Bronchial epithelial cell (primary cell): ENCODE measurements at places on chromosomes 1 and 21. TPM values are rescaled to one million over a fixed set of nuclear protein-coding genes. Genes with fewer than 3 reads are reported as not detected.
A peak's percentile ranks its signal among the peaks of the same experiment; 100 is the strongest.

GRCh38 chr1:30778154-30778978, 20.8 kb upstream of the LAPTM5 start:
- peak; percentile 94 for DNase-seq

GRCh38 chr1:32240140-32240951, 6.7 kb upstream of the FAM167B start:
- no peak for DNase-seq

GRCh38 chr1:115286431-115287205, 51.4 kb downstream of the NGF start:
- no peak for DNase-seq

DNA sequence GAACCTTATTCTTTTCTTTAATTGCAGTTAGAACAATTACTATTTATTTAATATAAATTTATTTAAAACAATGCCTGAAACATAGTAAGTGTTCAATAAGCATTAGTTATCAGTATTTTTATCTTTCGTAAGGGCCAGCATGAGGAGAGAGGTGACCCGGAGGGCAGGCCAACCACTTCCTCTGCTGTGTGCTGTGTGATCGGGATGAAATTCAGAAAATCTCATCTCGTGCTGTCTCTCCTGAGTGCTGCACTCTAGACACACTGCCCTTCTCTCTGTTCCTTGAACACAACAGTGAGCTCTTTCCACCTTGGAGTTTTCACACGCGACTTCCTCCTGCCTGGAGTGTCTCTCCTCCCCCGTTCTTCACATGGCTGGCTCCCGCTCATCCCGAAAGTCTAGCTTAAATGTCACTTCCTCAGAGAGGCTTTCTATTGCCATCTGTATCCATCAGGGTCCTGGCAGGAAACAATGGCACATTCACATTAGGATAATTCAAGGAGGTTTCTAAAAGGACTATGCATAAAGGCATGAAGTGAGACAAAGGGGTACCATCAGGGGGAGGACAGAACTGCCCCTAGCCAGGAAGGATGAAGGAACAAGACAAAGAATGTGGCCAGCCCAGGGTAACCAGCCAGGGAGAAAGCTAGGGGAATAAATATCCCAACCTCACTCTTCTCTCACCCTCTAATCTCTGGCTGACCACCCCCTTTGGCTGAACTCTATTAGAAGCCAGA, 142.6 kb upstream of the GJB5 start:
- DNase-seq = no peak

GRCh38 chr1:37064039-37064438, 29.7 kb upstream of the GRIK3 start:
- no peak for DNase-seq

DNA sequence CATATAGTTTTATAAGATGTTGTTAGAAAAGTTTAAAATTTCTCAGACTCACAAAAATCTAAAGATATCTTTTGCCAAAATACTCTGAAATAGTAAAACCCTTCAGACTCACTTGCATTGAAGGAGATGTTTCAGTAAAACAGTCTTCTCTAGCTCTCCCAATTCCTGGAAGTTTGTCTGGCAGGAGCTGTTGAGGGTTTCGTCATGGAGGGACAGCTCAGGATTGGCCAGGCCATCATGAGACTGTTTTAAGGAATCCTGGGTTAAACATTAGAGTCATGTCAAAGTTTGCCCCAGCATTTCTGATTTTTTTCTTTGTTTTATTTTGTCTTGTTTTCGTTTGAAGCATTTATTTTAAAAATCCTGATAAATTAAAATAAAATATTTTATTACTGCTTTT, 293.8 kb upstream of the PBX1 start:
- no peak for DNase-seq

GRCh38 chr1:38929476-38929875, 12.2 kb downstream of the RHBDL2 start:
- no peak for DNase-seq

DNA sequence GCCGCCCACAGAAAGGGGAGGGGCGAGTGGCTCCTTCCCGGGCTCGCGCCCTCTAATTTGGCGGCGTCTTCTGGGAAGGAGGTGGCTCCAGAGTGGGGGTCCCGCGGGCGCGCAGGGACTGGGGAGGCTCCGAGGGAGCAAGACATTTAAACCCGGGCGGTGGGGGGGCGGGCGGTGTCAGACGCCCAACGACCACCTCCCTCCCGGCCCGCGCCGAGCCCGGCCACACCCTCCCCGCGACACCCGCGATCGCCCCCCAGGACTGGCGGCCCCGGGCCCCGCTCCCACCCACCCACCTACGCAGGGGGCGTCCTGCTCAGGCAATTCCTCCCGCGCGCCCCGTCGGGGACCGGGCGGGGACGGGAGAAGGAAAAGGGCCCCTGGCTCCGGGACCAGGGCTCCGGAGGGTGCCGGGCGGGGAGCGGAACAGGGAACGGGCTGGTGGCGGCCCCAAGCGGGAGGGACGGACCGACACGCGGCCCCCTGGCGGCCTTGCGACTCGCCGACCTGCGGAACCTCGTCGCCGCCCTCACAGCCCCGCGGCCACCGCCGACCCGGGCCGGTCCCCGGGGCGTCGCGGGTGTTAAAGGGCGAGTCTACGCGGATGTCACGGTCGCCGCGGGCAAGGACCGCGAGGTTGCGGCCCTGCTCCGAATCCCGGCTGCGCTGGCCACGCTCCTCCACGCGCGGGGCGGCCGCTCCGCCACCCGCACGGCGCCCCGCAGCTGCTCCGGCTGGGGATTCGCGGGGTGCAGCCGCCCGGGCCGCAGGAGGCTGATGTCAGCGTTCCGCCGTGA, 94.0 kb upstream of the FMN2 start:
- DNase-seq = no peak

DNA sequence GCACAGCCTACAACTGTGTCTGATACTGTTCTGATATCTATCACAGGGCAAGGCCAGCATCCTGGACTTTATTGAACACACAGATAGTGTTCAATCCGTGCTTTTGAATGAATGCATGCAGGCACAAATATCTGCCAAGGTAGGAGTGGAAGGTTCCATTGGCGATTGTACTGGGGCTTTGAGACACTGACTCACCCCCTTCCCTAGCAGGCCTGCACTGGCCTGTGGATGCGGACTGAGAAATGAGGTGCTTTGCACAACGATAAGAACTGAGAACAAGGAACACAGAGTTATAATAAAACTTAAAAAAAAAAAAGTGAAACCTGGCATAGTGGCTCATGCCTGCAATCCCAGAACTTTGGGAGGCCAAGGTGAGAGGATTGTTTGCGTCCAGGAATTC, 62.4 kb upstream of the NGF start:
- DNase-seq = peak; percentile 82

GRCh38 chr1:69258842-69259241, 308.9 kb upstream of the LRRC7 start:
- peak; percentile 3 for DNase-seq

- peak; percentile 74 for DNase-seq
These were observed 86.1 kb downstream of the FASLG start for GRCh38 chr1:172745014-172745413.

DNA sequence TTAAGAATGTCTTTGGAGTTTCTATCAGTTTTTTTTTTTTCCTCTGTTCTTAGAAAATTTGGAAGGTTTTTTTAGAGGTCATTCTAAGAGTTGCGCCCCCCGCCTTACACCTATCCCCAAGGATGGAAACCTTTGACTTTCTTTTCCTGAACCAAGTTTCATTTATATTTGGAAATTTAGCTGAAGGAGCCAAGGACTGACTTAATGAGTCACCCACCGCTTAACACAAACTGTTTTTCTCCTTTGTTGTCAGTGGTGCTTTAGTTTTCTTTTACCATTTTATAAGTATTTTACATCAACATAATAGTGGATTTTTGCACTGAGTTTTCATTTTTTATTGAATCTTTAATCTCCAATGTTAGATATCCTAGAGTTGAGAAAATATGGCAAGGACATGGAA, 25.3 kb downstream of the USP25 start:
- no peak for DNase-seq

DNA sequence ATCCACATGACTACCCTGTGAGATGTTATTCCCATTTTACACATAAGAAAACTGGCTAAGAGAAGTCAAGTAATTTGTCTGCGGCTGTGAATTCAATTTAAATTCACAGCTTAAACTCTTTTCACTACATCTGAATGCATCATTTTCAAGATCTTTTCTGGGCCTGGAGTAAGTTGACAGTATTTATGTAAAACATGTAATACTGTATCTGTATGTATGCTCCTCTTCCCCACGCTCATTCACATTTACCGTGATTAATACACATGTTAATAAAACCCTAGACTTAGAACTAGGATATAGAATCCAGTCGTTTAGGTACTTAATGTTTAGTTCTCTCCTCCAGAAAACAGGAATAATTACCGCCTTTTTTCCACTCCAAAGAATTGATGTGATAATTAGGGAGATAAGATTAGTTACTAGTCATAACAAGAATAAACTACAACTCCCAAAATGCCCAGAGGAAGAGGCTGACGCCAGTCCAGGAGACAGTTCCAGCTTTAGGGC, 442 bp upstream of the PPP1R12B start:
- DNase-seq = no peak

DNA sequence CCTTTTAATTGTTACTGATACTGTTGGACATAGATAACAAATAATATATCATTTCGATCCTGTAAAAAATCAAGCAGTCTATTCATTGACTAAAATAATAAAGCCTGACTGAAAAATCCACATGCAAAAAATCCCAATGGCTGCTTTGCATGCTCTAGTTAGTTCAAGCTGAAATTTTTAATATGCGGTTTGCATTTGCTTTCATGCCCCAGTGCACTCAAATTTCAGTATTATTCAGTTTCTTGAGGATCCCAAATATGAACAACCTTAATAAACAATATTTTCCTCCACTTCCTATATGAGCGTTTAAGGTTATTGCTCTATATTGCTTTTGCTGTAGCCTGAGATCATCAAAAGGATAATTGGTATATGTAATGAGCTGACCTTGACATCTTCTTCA, 75.1 kb upstream of the DPH5 start:
- no peak for DNase-seq

- no peak for DNase-seq
These were observed 51.7 kb upstream of the SOD1 start for GRCh38 chr21:31607791-31608190.

DNA sequence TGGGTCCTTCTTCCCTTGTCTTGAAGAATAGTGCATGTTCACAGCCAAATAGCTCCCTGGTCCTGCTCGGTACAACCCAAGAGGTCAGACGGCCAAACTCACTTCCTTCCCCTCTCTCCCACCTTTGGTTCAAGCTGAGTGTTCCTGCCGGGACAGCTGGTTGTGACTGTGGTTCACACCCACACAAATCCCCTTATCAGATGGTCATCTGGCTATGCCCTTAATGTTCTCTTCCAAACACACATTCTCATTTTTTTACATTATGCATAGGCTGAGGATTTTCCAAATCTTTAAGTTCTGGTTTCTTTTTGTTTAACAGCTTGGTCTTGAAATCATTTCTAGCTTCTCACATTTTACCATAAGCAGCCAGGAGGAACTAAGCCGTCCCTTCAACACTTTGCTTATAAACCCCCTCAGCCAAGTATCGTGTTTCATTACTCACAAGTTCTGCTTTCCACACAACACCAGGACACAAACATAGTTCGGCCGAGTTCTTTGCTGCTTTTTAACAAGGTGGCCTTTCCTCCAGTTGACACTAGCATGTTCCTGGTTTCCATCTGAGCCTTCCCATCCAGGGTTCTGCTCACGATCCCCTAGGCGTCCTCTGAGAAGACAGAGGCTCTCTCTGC, 19.7 kb upstream of the TSPEAR start:
- no peak for DNase-seq

GRCh38 chr1:2081326-2081885, 31.2 kb downstream of the PRKCZ start:
- DNase-seq = no peak

DNA sequence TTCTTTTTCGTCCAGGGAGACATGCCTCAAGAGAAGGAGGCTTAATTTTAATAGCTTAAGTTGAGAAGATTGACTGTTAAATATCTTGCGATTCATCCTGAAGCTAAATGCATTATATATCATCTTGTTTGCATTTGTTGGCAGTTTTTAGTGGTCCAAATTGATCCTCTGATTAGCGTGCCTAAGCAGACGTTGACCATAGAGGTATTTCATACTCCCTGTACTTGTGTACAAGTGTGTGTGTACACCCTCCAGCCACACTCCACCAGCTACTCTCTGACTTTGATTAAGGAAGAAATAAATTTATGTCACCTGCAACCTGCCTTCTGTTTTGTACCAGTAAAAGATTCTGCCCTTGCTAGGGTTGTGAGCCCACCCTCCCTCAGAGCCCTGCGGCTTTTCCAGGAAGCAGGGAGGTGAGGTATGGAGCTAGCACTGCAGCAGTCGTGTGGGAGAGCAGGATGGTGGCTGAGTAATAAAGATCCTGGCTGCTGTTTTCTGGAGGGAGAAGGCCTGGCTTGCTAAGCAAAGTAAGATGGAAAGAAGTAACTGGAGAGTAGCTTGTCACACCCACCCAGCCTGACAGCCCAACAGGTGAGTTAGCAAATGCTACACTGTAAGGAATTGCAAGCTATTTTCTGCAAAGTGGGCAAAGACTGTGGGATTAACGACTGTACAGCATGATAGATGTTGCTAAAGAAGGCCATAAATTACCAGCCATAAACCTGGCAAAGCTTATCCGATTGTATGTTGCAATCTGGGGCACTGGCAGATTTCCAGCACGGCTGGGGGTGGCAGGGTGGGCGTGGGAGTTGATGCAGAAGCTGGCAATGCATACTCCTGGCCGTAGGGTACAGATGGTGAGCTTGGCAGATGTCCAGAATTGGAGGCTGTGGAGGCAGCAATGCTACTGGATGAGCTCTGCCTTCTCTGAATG, 170.2 kb downstream of the TNR start:
- DNase-seq = no peak

GRCh38 chr1:213969958-213970555, 17.7 kb upstream of the PROX1 start:
- DNase-seq = no peak

The ZBTB21 gene
- 6.6 and 12.5 TPM in 2 replicates for total RNA-seq

The OR6K3 gene
- total RNA-seq = not detected in 2 replicates

The GPR25 gene
- total RNA-seq = not detected in 2 replicates

The C21orf91 gene
- total RNA-seq = 6.6 and 11.5 TPM in 2 replicates

The ST6GALNAC5 gene
- total RNA-seq = 0.26 and 2.3 TPM in 2 replicates

The NECTIN4 gene
- total RNA-seq = 108 and 200 TPM in 2 replicates

The CD247 gene
- total RNA-seq = not detected in 2 replicates

The KLHDC9 gene
- 1.3 and 5.0 TPM in 2 replicates for total RNA-seq

The PLA2G5 gene
- not detected in 2 replicates for total RNA-seq
